ENCODE measurements at places on chromosomes 3 and 15.

DNA sequence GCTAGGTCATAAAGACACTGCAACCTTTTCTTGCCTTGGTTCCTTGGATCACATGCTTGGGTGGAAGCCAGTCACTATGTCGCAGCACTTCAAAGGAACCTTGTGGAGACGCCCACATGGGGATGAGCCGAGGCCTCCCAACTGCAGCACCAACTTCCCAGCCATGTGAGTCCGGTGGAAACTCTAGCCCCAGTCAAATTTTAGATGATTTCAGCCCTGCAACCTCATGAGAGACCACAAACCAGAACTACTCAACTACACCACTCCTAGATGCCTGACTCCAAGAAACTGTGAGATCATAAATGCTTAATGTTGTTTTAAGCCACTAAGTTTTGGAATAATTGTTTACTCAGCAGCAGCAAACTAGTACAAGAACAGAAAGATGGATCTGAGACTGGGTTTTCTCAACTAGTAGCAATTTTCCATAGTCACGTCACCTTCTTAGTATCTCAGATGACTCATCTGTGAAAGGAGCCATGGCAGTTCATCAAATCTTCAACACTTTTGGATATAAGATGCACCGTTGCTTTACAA lies 86.5 kb downstream of the MB21D2 start:
- H3K36me3 ChIP-seq = peaks cover 25% of the 10 kb centered on the region
- H3K27me3 ChIP-seq = no peaks in the 10 kb centered on the region
- no peak overlapping the region for H3K27ac ChIP-seq
- H3K4me3 ChIP-seq = no peak overlapping the region

GRCh38 chr3:52046186-52046901 lies 10.0 kb downstream of the DUSP7 start:
- DNase-seq = no peak
- H3K27me3 ChIP-seq = peaks cover 9% of the 10 kb centered on the region
- H3K4me1 ChIP-seq = peaks cover 32% of the 10 kb centered on the region
- no peak overlapping the region for H3K4me3 ChIP-seq
- H3K36me3 ChIP-seq = peaks cover 12% of the 10 kb centered on the region

- no peaks in the 10 kb centered on the region for H3K4me1 ChIP-seq
- no peaks in the 10 kb centered on the region for H3K27me3 ChIP-seq
Observed at GRCh38 chr3:196800742-196801434, 61.2 kb downstream of the PAK2 start.

GRCh38 chr15:67190326-67190725 lies 64.1 kb downstream of the AAGAB start:
- no peak overlapping the region for H3K4me3 ChIP-seq
- peaks cover 5% of the 10 kb centered on the region for H3K27me3 ChIP-seq
- H3K27ac ChIP-seq = no peak overlapping the region
- H3K36me3 ChIP-seq = peaks cover 85% of the 10 kb centered on the region
- no peak for DNase-seq
